ENCODE measurements at places on chromosomes 7 and 10. TPM values are rescaled to one million over a fixed set of nuclear protein-coding genes. Genes with fewer than 3 reads are reported as not detected.

DNA sequence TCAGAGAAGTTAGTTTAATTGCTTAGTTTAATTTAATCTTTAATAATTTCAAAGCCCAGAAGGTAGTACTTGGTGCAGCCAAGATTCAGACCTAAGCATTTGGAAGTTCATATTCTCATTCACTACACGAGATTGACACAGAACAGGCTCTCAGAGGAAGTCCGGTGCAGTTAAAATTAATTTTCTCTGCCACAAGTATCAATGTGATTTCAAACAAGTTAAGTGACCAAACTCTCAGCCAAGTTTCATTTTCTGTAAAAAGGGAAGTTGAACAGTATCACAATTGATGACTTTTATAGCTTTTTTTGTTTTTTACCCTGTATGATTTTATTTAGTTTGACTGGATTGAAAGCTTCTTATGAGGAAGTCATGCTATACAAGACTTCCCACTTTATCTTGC is 1494.9 kb upstream of the LRRTM3 start:
- no peak for DNase-seq

DNA sequence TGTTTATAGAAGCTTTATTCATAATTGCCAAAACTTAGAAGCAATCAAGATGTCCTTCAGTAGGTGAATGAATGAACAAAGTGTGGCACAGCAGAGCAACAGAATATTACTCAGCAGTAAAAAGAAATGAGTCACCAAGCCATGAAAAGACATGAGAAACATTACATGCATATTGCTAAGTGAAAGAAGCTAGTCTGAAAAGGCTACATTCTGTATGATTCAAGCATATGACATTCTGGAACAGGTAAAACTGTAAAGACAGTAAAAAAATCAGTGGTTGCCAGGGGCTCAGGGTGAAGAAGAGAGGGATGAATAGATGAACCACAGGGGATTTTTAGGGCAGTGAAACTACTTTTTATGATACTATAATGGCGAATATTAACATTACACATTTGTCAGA is 80.9 kb upstream of the APBB1IP start:
- DNase-seq, result no peak

GRCh38 chr10:6218692-6219493 is 16.2 kb downstream of the PFKFB3 start:
- no peak for DNase-seq

GRCh38 chr10:85673270-85673669 is 693.3 kb downstream of the GRID1 start:
- DNase-seq, result no peak

GRCh38 chr10:121519411-121519810 is 78.8 kb downstream of the FGFR2 start:
- DNase-seq, result no peak

DNA sequence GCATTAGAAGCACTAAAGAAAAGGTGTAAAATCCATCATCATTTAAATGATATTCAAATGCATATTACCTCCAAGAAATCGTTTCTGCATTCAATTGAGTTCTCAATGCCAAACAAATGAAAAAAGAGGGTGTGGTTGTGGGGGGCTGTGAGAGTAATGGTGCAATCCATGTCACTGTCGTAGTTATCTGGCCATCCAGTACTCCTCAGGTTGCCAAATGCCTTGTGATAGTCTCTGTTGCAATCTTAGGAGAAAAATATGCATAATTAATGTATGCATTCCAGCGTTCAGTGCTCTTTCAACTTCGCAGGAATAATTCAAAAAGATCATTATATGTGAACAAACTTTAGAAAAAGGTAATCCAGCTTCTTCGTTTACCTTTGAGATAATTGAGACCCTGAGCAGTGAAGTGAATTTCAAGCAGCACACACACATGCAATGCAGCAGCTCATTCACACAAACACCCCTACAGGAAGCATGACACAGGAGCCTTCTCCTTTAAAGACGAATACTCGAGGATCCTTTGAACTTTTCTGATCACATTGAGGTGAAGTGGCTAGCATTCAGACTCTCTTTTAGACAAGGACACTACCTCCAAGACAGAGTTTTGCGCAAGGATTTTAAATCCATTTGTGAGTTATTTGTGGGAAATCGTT is 73.4 kb downstream of the OR13A1 start:
- no peak for DNase-seq

DNA sequence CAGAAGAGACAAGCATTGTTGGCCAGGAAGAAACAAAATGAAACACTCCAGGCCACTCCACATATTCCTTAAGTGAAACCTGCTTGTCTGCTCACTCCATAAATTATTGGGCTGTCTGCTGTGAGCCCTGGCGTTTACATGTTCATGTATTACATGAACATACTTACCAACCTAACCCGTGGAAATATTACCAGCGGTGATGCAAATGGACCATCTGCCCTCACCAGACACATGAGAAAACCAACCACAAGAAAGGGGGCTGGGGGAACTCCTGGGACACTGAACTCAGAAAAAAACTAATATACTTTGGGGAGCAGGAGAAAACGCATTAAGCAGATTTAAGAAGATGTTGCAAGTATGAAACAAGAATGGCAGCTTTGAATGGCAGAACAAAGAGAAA is 731.2 kb upstream of the IGFBP3 start:
- no peak for DNase-seq

- DNase-seq, result peak; percentile 89
These were observed 214.4 kb upstream of the KIAA1217 start for GRCh38 chr10:23994459-23995046.

DNA sequence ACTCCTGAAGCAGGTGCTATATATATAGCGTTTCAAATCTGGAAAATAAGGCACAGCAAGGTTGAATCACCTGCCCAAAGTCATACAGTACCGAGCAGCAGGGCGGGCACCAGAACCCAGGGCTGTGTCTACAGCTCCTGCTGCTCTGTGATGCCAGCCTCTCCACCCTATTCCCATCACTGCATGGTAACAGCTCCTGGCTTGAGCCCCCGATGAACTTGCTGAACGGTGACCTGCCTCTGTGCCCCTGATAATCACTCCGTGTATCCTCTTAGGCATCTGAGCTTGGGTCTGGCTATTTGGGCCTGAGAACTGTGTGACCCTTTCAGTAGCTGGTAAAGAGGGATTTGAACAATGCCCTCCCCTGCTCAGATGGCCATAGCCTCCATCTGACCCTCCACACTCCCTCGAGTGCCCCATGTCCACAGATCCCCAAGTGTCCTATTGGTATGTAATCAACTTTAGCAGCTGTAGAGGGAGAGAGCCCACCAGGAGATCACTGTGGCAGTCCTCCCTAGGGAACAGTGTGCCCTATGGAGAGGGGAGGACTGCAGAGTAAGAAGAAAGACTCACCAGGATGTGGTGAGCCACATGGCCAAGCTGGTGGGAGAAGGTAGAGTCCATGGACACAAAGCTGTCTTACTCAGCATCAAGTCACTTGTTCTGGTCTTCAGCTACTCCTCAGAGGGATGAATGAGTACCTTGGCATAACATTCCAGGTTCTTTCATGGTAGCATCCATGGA is 1.1 kb upstream of the ARHGAP22 start:
- DNase-seq, result peak; percentile 34

GRCh38 chr7:14685167-14685566 is 217.4 kb downstream of the DGKB start:
- DNase-seq, result no peak

CAMK2B gene
- total RNA-seq, result 2.6 TPM

TYW1B gene
- 4.3 TPM for total RNA-seq

UBTD1 gene
- total RNA-seq, result 42.7 TPM

COL28A1 gene
- total RNA-seq, result 1.6 TPM

OR6V1 gene
- total RNA-seq, result not detected

ERVW-1 gene
- total RNA-seq, result not detected

ANKRD61 gene
- not detected for total RNA-seq

PHKG1 gene
- total RNA-seq, result 3.7 TPM

MMRN2 gene
- 37.7 TPM for total RNA-seq

MRPS16 gene
- total RNA-seq, result 42.6 TPM

AKR1C8 gene
- not detected for total RNA-seq

CLRN3 gene
- total RNA-seq, result not detected
